ENCODE measurements at places on chromosomes 3 and 15.

DNA sequence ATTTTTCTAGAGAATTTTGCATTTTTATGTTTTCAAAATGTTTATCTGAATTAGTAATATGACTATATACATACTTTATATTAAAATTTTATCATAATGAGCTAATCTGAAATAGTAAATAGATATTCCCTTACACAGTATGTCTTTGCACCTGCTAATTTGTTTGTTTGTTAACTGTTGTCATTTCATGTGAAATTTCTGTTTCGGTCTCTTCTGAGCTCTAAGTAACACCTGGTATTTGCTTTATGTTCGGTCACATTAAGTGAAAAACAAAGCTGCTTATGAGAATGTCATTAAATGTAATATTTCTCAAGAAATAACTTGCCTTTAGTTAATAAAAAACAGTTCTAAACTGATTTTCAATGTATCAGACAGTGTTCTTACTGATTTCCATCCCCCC, 61.1 kb downstream of the FNDC3B start:
- DNase-seq = no peak

GRCh38 chr15:72375501-72375845, 341 bp downstream of the HEXA start:
- no peak for DNase-seq

DNA sequence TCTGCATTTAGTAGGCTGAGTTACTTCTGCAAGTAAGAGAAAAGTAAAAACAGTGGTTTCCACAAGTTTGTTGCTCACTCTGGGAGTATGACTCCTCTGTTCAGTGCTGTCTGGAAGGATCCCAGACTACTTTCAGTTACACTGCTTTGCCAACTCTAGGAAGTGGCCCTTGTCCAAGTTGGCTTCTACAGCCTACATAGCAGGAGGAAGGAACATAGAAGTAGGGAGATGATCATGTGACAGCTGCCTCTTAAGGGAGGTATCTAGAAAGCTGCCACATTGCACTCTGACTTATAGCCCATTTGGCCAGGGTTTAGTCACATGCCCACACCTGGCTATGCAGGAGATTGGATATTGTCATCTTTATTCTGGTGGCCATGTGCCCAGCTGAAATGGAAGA, 298.1 kb downstream of the NSUN3 start:
- DNase-seq = no peak

DNA sequence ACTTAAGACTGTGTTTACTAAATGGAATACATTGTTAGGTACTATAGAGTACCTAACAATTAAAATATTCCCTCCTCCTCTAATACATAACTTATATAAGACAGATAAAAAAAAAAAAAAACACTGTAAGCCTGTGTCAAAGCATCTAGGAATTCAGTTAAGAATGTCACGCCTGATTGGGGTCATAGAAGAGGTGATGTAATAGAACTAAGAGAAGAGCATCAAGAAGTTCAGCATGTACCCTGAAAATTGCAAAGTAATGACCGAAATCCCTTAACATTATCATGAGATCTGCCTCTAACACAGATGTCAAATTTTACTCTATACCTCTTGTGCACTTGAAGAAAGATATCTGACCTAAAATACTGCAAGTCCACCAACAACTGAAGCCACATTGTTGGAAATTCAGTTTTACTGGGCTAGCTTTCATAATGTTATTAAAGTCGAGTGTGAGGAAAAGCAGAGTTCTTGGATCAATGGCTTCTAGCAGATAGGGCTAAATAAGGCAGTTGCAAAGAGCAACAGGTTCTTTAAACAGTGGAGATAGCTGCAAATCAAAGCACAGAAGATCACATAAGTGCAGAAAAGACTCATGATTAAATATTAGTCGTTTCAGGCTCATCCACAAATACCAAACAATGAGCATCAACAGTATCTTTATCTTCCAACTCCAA, 75.0 kb downstream of the TBL1XR1 start:
- no peak for DNase-seq

Measured in stimulated activated CD4-positive, alpha-beta T cell treated with anti-CD3 and anti-CD28 coated beads, Interleukin-12 subunit alpha, Interleukin-12 subunit beta, amount 100 ng/mL, for 24 hours (primary cell).